Astrocyte of the hippocampus (primary cell): ENCODE measurements at places on chromosomes 11 and 22.
A peak's percentile ranks its signal among the peaks of the same experiment; 100 is the strongest.

DNA sequence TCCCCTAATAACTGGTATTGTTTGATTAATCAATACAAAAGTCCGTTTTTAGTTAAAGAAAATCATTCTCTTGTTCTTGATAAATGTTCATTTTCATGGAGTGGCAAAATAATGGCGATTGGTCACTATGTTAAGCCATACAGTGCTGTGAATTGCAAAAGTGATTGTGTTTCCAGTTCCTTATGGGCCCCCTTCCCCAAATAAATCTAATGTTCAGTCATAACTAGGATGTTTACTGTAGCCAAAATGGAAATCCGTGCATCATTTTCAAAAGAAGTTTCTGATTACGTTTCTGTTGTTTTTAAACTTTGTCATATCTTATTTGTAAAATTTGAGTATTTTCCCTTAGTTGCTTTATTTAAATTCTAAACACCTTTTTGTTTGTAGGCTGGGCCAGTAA lies 845 bp downstream of the RBM7 start:
- peak; percentile 21 for DNase-seq

DNA sequence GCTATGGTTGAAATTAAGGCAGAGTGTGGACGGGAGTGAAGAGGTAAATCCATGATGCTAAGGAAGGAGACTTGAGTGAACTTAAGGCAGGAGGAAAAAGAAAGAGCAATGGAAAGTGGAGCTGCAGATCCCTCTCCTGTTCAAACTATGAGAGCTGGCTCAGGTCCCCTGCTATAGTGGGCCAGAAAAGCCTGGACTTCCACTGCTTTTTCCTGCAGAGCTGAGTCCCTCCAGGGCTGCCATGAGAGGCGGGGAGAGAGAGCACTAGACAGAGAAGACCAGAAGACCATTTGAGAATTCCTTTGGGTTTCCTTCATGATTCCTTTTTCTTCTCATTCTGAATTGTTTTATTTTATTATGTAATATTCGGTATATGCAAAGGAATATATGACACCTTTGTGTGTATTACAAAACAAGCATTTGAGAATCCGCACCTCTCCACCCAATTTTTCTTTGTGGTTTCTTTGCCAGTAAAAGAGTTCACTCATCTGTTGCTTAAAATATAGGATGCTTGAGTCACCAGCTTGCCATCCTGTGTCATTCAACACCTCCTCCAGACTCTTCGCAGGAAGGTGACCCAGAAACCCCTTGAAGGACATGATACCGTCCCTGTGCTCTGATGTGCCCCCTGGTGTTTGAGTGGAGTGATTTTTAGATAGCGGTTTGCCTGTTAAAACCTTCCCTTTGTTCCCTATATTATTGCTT lies 24.4 kb downstream of the SREBF2 start:
- peak; percentile 60 for DNase-seq

DNA sequence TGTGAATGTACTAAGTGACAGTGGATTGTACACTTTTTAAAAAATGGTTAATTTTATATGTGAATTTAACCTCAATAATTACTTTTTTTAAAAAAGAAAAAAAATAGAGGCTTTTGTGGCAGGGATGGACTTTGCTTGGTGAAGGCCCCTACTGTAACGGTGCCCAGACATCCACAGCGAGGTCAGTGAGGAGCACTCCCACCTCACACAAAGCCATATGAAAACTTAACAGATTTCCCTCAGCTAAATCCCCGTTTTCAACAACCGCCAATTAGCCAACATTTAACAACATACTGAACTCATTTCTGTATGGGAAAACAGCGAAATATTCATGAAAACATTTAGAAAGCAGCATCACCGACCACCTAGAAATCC lies 642 bp upstream of the C11orf58 start:
- DNase-seq: no peak

DNA sequence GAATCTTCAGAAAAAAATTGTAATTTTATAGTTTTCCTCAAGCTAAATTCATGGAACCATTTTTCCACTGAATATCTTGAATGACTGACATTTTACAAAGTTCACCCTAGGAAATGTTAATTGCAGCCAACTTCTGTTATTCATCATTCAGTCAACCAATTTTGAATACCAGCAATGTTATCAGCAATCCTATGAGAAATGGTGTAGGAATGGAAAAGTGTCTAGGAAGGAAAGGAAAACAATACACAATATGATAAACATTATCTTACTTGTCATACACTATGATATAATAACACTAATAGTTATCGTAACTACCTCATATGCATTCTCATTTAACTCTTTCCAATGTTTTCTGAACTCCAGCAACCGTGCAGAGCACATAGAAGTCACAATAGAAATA lies 790.5 kb upstream of the LRRC4C start:
- peak; percentile 14 for DNase-seq

GRCh38 chr11:17273668-17274282 lies 2.8 kb upstream of the NUCB2 start:
- no peak for DNase-seq

DNA sequence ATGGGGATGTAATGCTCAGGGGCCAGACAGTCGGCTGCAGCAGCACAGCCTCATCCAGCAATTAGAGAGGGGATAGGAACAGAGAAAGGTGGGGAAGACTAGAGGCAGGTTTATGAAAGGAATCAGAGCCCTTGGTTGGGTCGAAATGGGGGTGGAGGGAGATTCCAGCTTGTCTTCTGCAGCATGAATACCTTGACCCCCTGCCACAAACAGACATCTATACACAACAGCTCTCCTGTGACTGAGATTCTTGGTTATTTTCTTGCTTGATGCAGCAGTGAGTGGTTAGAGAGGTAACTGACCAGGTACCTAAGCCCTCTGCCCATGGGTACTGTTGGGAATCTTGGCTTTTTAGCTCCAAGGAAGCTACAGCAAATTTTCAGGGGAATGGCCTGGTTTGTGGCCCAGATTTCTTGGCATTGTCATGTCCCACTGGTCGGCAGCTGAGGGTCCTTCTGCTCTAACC lies at the start of gene TRIM49D1:
TRIM49D1 (minus strand) TSS at position 51 of the 466 bp plus-strand sequence. CDS start 4,535 bp downstream, outside the sequence.
- DNase-seq: no peak

GRCh38 chr22:39731881-39732555 lies 161.5 kb downstream of the CACNA1I start:
- DNase-seq: no peak

DNA sequence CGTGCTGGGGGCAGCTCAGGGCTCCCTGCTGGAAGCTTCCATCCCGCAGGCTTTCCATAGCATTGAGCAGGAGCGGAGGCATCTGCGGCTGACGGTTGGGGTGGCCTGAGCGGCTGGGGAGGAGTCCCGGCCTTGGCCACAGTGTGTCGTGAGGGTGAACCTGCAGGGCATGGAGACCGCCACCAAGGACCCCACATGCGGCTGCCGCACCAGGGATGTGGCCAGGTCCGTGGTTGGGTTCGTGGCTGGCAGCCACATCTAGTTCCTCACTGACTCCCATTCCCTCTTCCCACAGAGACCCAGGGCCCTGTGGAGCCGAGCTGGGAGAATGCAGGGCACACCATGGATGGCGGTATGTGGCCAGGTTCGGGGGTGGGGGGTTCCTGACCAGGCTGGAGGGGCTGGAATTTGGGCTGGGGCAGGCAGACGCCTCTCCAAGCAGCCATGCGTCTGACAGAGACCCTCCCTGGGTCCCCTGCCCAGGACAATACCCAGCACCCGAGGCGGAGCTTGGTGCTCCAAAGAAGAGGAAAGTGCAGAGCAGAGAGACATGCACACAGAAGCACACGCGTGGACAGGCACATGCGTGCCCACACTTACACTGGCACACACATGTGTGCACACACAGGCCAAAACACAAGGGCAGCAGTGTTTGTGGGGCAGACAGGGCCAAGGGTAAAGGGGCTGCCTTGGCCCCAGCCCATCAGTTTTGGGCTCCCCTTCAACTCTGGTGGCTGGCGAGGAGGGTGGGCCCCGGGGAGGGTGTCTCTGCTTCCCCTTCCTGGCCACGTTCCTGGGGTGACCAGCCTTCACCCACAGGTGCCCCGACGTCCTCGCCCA lies 2.7 kb downstream of the MUC5B start:
- no peak for DNase-seq

DNA sequence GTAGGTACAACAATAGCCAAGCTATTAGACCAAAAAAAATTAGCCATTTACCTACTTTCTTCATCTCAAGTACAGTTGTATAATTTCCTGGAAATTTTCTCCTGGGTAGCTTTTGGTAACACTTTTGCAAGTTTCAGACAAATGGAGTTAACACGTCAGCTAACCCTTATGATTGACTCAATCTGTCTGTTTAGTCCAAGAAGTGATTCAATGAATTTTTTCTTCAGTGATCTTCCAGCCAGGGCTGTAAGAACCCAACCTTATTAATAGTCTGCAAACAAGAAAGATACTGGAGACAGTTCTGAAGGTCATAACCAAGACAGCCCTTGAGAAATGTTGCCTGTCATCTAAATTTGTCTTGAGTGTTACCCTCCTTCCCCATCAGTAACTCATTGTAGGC lies 30.1 kb upstream of the FIBIN start:
- no peak for DNase-seq

- no peak for DNase-seq
Observed at GRCh38 chr11:66368484-66368883, 3.1 kb downstream of the SLC29A2 start.

GRCh38 chr22:22360014-22360413 lies 115.4 kb downstream of the VPREB1 start:
- DNase-seq: no peak

DNA sequence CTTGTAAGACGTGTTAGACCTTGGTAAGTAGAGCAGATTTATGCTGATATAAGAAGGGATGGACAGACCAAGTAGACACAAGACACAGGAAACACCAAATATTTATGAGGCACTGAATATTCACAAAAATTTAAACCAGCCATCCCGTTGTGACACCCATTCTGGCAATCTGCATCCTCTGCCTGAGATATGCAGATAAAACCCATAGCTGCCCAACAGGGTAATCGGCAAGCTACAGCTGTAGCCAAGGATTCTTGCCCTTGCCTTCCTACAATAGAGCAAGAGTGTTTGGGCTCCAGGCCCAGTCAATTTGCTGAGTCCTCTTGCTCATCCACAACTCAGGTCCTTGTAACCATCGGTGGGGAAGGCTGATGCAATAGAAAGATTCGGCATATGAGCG lies 18.5 kb upstream of the MPZL2 start:
- no peak for DNase-seq

GRCh38 chr11:29448246-29448877 lies 568.5 kb downstream of the KCNA4 start:
- DNase-seq: peak; percentile 60

GRCh38 chr11:134138376-134138775 lies 69.5 kb downstream of the JAM3 start:
- peak; percentile 32 for DNase-seq

DNA sequence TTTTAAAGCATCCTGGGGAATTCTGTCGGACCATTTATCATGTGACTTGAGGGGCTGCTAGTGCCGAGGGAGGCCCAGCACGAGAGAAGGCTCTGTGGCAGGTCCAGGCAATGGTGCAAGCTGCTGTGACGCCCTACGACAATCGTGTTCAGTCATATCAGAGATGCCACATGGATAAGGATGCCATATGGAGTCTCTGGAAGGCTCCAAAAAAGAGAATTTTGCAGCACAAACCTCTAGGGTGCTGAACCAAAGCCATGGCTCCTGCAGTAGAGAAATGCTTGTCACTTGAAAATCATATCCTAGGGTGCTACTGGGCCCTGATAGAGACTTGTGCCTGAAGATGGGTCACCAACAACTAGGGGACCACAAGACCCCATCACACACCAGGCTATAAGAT lies 6.7 kb upstream of the CD6 start:
- DNase-seq: no peak

- DNase-seq: no peak
Observed at GRCh38 chr11:27383645-27384044, 20.6 kb upstream of the CCDC34 start.

GRCh38 chr11:25163421-25163820 lies 666.6 kb downstream of the LUZP2 start:
- DNase-seq: peak; percentile 8

DNA sequence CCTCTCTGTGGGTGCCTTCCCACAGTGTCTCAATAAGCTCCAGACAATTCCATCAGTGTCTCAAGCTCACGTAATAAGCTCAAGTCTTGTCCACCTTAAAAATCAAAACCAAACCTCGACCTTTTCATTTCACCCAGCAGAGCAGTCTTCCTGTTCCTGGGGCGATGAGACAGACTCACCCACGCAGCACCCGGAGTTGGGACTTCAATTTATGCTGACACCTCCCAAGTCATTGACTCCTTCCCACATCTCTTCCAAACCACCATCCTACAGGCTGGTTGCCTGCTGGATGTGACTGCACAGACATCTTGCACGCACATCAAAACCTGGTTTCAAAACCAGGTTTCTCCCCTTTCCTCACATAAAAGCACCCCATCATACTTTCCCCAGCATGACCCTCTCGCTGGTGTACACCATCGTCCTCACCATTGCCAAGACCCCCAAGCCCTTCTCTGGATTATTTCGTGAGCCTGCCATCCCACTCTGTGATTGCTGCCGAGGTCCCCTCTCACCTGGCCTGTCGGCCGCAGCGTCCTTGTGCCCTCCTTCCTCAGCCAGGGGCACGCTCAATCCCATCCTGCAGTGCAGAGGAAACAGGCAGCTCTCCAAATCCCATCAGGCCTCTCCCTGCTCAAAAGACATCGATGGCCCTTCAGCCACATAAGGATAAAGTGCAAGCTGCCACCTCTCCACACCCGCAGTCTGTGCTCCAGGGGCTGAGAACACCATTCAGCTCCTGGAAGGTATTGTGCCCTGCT lies 45.1 kb upstream of the FBXO3 start:
- DNase-seq: no peak

DNA sequence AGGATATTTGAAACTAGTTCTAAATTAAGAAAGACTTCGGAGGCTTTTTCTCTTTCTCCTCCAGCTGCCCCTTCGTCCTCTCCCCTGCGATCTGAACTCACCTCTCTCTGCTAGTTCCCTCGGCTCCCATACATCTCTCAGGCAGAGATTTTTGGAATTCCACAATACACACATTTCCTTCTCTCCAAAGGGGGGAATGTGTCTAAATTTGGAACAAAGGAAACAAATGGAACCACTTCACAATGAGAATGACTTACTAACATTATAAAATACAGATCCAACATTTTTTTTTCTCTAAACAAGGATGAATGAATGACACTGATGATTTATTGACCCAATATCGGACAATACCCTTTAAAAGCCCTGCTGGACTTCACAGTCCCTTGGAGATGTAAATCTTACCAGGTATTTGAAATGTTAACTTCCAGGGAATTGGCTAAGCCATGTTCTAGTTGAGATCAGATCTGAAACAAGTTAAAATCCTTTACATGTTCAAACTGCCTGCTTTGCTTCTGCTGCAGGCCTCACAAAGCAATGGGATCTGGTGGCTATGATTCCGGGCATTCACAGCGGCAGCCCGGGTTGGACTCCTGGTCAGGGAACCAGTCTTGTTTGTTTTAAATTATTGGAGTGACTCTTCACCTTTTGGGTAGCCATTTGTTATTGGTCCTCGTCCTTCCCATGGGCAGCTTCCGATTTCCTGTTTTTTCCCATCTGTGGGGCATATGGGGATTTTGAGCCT lies 20.5 kb upstream of the GSTP1 start:
- peak; percentile 32 for DNase-seq

GRCh38 chr11:119704849-119705248 lies 24.2 kb downstream of the NECTIN1 start:
- no peak for DNase-seq
